ENCODE measurements at places on chromosomes 2 and 18. TPM values are rescaled to one million over a fixed set of nuclear protein-coding genes. Genes with fewer than 3 reads are reported as not detected.

- no peak for DNase-seq
Observed at GRCh38 chr2:232335859-232336215, 42.7 kb upstream of the ALPP start.

DNA sequence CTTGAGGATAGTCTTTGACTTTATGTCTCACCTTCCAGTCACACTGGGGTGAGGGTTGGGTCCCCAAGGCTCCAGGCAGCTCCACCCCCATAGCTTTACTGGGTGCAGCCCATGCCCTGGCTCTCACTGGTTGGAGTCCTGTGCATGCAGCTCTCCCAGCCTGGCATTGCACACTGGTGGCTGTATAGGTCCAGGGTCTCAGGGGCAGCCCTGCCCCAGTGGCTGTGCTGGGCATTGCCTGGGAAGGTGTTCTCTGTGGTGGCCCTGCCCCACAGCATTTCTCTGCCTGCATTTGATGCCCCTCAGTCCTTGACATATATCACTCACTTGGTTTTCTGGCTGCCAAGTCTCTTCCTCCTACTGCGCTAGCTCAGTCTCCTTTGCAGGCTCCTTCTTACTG lies 21.2 kb downstream of the MPHOSPH10 start:
- no peak for DNase-seq

- peak; percentile 17 for DNase-seq
Observed at GRCh38 chr2:144705328-144706245, 185.7 kb upstream of the ZEB2 start.

DNA sequence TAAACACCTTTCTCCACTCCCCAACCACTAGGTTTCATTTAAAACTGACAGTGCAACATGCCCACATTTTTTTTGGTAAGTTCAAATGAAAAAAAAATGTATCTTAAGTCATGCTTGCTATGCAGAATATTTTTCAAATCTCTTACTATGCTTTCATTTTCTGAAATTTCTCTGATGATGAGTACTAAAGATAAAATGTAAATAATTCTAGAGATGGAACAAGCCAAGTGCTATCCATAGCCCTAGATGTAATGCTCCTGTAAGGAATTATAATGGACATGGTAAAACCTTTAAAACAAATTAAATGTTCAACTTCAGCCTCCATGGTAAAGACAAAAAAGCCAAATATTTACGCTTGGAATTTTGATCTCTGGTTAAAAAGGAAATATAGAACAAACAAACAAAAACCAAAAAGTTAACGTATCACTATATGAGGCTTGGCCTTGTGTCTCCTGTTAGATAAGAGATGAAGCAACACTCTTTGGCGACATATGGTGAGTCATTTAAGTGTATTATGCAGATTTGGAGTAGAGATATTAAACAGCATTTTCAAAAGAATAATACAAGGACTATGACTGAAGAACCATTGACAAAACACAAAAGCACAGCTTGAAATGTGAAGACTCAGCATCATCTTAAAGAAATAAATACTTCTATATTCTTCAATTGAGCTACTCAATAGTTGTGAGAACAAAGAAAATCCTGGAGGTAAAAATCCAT lies 392.0 kb upstream of the LYPD1 start:
- DNase-seq = no peak

DNA sequence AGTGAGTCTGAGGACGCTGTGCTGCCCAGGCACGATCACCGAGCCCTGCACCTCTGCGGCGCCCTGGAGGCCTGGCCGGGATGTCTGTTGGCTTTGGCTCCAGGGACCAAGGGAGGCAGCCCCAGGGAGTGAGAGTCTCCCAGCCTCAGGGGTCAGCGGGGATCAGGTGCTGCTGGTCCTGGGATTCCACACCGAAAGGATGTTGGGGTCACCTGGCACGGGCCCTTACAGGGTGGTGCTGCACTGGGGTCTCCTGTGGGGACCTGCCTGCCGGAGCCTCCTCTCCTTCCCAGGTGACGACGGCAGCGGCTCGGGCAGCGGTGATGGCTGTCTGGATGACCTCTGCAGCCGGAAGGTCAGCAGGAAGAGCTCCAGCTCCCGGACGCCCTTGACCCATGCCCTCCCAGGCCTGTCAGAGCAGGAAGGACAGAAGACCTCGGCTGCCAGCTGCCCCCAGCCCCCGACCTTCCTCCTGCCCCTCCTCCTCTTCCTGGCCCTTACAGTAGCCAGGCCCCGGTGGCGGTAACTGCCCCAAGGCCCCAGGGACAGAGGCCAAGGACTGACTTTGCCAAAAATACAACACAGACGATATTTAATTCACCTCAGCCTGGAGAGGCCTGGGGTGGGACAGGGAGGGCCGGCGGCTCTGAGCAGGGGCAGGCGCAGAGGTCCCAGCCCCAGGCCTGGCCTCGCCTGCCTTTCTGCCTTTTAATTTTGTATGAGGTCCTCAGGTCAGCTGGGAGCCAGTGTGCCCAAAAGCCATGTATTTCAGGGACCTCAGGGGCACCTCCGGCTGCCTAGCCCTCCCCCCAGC lies 30.5 kb downstream of the GPC1 start:
- DNase-seq = no peak

- no peak for DNase-seq
Observed at GRCh38 chr2:238945433-238946150, 97.7 kb downstream of the TWIST2 start.

DNA sequence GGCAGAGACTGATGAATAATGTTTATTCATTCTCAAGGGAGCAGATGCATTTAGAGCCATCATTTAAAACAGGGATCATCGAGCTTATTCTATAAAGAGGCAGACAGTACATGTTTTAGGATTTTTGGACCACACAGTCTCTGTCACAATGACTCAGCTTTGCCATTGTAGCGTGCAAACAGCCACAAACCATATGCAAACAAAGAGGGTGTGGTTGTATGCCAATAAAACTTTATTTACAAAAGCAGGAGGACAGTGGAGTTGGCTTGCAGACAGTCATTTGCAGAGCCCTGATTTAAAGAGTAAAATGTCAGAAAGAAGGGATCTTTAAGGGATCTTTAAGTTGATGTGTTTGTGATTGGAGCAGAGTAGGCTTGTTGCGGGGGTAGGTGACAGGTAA lies 51.5 kb downstream of the SMIM21 start:
- DNase-seq = peak; percentile 17

GRCh38 chr2:85309699-85310321 lies 18.0 kb downstream of the TGOLN2 start:
- DNase-seq = no peak

- peak; percentile 45 for DNase-seq
Observed at GRCh38 chr2:173432049-173432754, 77.5 kb downstream of the CDCA7 start.

GRCh38 chr18:71846716-71847115 lies 697.4 kb downstream of the CBLN2 start:
- no peak for DNase-seq

DNA sequence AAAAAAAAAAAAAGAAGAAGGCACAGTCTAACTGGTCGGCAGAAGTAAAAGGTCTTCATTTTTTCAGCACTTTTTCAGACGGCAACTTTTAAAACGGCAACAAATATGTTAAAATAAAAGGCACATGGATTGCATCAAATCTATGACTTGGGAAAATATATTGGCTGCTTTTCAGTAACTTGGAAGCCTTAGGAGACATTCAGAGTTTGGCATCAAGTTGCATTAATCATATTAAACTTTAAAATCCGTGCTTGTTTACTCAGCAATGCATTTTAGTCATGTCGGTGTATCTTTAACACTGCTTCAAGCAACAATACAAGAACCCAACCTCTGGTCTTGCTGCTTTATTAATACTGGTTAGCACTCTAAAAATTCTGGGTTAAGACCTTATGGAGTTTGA lies 111.1 kb downstream of the MEP1B start:
- DNase-seq = peak; percentile 33

DNA sequence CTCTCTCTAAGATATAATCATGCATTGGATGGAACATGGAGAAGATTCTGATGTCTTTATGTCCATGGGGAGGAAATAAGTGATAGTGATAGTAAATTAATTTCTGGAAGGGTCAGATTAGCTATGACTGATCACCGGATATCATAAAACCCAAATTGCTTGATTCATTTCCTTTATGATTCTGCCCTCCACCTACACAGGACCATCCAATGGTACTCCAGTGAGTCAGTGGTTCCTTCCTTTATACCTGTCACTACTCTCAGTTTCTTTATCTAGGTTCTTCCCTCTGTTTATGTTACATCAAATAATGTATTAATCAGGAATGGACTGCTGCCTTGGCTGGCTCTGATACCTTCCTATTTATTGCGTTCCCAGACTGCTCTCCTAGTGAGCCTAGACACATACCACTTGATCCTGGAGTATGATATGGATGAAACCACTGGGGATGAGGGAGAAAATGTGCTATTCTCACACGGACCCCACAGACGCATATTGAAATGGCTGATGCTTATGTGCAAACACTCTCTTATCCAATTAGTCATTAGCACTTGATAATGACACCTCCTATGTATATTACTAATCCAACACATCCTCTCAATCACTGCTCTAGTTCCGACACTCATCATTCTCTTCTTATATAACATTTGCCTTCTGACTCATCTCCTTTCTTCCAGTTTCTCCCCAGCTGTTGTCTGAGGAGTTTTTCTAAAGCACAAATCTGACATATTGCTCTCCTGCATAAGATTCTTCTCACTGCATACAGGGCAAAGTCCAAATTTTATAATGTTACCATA lies 315.6 kb downstream of the INSIG2 start:
- DNase-seq = no peak

DNA sequence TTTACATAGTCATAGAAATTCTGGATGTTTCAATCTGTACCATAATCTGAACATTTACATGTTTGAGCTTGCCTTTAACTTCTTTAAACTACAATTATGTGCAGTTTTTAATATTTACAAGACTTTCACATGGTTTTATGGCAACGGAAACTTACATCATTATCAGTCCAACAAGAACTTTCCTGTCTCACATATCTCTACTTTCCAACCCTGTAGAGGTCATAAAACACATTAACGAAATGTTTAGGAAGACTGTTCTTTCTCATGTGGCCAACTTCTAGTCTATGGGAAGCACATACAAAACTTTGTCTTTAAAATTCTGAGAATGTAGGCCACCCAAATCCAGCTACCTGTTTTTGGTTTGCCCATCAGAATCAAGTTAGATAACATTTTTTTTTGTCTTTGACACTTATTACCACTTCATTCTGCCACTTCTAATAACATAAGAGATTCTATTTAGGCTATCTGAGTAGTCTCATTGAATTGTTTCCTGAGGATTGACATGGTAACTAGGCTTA lies 693.2 kb downstream of the KCNJ3 start:
- no peak for DNase-seq

GRCh38 chr2:38925982-38926381 lies 36.3 kb downstream of the ARHGEF33 start:
- DNase-seq = peak; percentile 10

- no peak for DNase-seq
Observed at GRCh38 chr2:88220718-88221117, 50.6 kb downstream of the THNSL2 start.

DNA sequence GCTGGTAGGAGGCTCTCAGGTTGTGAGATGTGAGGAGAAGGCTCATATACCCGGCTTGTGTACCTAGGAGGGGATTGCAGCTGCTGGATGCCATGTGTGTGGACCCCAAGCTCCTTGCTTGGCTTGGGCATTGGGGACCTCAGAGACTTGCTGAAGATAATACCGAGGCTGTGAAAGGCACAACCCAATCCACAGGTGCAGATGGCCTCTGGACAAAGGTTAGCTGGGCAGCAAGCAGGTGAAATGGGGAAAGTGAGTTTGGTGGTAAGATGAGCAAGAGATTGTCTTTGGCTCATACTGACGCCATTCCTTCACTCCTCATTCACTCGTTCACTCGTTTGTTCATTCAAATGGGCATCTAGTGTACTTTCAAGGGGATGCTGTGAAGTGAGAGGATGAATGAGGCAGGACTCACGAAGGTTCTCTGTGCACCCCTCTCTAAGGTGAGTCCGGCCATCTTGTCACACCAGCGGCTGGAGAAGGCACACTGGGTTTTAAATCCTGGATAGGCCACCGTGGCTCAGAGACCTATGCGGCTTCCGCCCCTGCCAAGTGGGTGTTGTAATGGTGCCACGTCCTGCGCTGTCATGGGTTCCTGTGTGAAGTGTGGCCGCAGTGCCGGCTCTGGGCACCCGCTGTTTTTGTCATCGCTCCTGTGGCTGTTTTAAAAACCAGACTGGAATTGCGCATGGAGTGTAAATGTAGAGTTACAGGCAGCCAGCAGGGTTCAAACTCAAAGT lies 13.7 kb downstream of the FBLN7 start:
- peak; percentile 45 for DNase-seq

Gene FSHR
- total RNA-seq = not detected

Gene MC5R
- not detected for total RNA-seq

Gene LCT
- total RNA-seq = not detected

Gene CHRND
- 7.1 TPM for total RNA-seq

Gene ALKAL2
- not detected for total RNA-seq

Gene IL1RN
- total RNA-seq = not detected

Gene CDH7
- total RNA-seq = not detected

Gene LYG1
- 0.86 TPM for total RNA-seq

Gene SPP2
- total RNA-seq = not detected

Measured in LHCN-M2 (cell line).